NCI-H187 treated with DMSO at 0.1 percent for 48 hours (cell line): ENCODE measurements at places on chromosomes 6 and 20.

DNA sequence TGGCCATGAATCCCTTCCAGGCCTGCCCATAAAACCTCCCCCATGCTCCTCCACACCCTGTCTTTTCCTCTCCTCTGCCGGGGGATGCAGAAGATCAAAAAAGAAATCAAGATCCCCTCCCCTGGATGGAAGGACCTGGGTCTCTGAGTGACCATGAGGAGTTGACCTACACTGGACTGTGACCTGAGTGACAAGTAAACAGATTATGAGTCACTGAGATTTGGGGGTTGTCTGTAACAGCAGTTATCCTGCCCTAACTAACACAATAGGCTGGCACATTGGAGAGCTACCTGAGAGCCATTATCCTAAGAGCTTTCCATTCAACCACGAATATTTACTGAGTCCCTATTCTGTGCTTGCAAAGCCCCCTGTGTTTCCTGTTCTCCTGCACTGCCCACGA lies 28.4 kb upstream of the SIRPA start:
- no peak for DNase-seq

DNA sequence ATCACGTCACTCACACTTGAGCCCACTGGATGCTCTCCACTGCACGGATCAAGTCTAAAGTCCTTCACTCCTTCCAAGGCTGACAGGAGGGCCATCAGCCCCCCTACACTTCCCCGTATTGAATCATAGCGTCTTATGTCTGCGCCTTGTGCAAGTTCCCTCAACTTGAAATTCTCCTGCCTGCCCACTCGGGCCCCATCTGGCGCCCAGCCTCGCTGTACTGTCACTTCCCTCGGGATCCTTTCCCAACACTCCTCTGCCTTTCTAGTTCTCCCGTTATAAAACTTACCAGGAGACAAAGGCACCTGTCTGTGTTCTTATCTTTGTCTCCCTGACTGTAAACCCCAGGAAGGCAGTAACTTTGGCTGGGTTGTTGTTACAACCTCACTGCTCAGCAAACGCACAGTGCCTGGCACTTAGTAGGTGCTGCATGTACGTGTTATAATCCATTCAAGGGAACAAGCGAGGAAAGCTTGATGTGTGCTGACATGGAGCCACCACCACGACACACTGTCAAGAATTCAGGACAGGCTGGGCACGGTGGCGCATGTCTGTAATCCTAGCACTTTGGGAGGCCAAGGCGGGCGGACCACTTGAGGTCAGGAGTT lies 33.8 kb upstream of the ZFAND3 start:
- no peak for DNase-seq

DNA sequence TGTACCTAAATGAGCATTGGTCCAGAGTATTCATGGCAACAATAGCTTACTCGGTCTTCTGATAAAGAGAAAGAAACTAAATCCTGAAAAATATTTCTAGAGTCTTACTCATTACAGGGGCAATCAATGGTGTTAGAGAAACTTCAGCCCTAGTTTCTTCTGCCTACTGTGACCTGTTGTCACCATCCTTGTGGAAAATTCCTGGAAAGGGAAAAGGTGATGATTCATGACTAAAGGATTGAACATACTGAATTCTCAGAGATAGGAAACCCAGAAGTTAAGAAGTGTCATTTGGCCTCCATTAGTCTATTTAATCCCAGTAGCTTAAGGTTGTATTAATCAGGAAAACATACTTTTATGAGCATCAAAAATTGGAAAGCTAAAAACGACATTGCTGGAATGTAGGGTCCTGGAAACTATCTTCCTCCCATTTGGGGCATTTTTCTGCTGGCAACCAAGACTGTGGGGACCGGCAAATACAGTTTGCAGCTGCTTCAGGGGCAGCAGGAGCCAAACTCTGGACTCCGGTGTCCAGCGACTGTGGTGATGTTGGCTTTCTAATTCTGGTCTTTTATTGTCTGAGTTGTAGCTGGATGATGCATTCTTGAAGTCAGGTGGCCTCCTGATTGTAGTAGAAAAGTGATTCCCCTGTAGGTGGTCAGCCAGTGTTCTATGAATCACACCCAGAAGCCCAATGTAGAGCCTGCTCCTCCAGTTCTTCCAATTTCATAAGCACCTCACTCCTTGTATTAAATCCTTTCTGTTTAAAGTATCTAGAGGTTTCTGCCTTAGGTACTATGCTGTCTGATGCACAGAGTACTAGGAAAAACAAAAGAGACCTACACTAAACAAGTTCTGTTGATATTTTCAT lies 67.6 kb downstream of the LCA5 start:
- DNase-seq, result no peak

DNA sequence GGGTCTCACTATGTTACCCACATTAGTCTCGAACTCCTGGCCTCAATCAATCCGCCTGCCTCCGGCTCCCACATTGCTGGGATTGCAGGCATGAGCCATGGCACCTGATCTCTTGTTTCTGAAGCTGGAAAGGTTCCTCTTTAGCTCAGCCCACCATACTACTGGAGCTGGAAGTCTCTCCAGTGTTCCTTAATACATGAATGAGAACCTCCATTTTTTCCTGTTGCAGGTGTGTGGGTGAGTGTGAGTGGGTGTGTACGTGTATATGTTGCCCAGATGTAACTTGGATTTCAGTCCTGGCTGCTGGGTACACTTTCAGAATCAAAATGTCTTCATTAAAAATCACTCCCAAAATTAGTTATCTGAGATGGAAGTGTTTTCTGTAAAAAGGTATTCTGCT lies 11.1 kb downstream of the PNPLA1 start:
- no peak for DNase-seq

GRCh38 chr6:14849185-14849584 lies 396.7 kb upstream of the JARID2 start:
- no peak for DNase-seq

DNA sequence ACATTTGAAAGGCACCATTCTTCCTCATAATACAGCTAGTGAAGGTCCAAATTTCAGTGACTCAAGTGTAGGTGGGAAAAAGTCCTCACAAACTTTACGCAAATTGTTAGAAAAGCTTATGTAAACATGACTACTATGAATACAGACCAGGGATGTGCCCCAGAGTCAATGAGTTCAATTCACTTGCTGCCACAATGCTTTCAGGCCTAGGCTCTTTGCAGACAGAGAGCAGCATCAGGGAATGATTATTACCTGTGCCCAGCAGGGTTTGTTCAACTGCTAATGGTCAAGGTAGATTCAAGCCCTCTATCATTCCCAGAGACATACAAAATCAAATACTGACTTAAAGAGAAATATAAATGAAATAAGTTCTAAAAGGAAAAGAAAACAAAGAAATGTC lies 84.0 kb downstream of the LAMA2 start:
- DNase-seq, result no peak

- DNase-seq, result no peak
Observed at GRCh38 chr20:1945134-1945618, 48.7 kb downstream of the PDYN start.

GRCh38 chr6:80205404-80205803 lies 98.9 kb downstream of the BCKDHB start:
- no peak for DNase-seq

- no peak for DNase-seq
Observed at GRCh38 chr20:38253571-38253970, 7.0 kb downstream of the KIAA1755 start.

- DNase-seq, result no peak
Observed at GRCh38 chr6:128335963-128336362, 184.4 kb downstream of the PTPRK start.

- no peak for DNase-seq
Observed at GRCh38 chr6:161141173-161141572, 132.7 kb downstream of the AGPAT4 start.

DNA sequence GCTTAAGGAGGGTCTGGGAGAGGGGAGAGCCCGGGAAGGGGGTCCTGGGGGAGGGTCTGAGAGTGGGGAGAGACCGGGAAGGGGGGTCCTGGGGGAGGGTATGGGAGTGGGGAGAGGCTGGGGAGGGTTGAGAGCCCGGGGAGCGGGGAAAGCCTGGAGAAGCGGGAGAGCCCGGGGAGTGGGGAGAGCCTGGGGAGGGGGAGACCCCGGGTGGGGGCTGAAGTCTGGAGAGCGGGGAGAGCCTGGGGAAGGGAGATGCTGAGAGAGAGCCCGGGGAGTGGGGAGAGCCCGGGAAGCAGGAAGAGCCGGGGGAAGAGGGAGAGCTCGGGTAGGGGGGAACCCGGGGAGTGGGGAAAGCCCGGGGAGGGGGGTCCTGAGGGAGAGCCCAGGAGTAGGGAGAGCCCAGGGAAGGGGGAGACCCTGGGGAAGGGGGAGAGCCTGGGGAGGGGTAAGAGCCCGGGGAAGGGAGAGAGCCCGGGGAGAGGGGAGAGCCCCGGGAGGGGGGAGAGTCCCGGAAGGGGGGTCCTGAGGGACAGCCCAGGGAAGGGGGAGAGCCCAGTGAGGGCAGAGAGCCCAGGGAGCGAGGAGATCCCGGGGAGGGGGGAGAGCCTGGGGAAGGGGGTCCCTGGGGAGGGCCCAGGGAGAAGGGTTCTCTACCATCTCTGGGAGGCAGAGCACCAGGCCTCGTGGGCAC lies 148.5 kb downstream of the SYNDIG1 start:
- DNase-seq, result no peak

DNA sequence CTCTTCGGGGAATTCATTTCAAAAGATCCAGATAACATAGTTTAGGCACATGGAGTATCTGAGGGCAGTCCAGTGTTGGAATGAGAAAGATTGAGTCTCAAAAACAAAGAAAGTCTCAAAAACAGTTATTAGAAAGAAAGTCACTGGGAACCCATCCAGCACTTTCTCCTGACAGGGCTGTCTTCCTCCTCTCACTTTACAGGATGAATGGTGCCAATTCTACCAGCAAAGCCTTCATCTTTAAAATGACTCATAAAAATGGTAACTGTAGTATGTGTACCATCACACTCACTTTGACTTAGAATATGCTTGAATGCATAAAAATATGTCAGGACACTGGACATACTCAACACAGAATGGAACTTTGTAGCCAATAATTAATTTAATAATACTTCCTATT lies 71.3 kb downstream of the SLC22A3 start:
- no peak for DNase-seq

DNA sequence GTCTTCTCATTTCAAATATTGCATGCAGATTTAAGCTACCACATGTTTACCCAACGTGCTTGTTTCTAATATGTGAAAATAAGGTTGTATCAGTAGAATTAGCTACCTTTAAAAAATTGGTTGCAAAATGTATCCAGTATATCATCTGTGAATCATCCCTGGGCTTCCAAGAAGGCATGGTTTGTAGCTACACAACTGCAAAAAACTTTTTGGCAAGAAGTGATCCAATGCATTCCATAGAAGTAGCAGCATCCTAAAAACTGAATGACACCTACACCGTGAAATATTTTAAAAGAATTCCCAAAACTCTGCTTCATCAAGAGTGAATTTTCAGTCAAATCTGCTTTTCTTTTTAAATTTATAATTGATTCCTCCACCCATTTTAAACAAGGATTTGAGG lies 89.1 kb downstream of the AIG1 start:
- no peak for DNase-seq

- no peak for DNase-seq
Observed at GRCh38 chr6:156828280-156828703, 51.1 kb downstream of the ARID1B start.

GRCh38 chr6:109197061-109197460 lies 101.8 kb downstream of the CEP57L1 start:
- DNase-seq, result no peak

DNA sequence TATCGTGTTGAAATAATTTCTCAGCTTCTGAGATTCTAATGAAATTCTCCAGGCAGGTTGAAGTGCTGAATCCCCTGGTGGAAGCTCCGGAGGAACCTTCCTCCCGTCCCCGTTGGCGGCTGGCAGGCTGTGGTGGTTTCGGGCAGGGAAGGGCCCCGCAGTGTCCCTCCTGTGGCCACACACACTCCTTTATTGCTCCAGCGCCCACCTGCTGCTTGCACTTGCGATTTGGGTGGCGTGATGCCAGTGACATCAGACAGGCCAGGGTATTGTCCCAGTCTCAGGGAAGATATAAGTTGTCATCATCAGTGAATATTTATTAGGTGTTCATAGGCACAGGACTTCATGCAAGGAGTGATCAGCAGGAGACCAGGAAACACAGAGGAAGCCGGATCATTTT lies 530.4 kb downstream of the QKI start:
- no peak for DNase-seq
